IMR-90 (cell line): ENCODE measurements at places on chromosomes 4 and X. TPM values are rescaled to one million over a fixed set of nuclear protein-coding genes. Genes with fewer than 3 reads are reported as not detected.

- DNase-seq: no peak
- H3K36me3 ChIP-seq: no peaks in the 10 kb centered on the region
- H3K27ac ChIP-seq: 0 out of 2 replicates have a peak overlapping the region, but pooled peaks have one; percentile 8
Observed at GRCh38 chrX:46584736-46585135, 11.2 kb downstream of the CHST7 start.

SLC2A9 gene
- 0.56 and 0.72 TPM in 2 replicates for total RNA-seq

DMRTC1 gene
- not detected in 2 replicates for total RNA-seq

SMIM10L2A gene
- under 0.01 TPM in 2 replicates for total RNA-seq

- no peaks in the 10 kb centered on the region for H3K4me1 ChIP-seq
- H3K27ac ChIP-seq: no peak overlapping the region
- DNase-seq: no peak
- no peaks in the 10 kb centered on the region for H3K27me3 ChIP-seq
Observed at GRCh38 chrX:10341309-10341708, 184.5 kb downstream of the CLCN4 start.

TMPRSS11D gene
- total RNA-seq: not detected in 2 replicates

MAGEB2 gene
- total RNA-seq: not detected in 2 replicates

GRCh38 chr4:23923840-23924239 is 34.0 kb upstream of the PPARGC1A start:
- no peak overlapping the region for H3K27ac ChIP-seq
- no peak overlapping the region for H3K4me3 ChIP-seq
- no peaks in the 10 kb centered on the region for H3K4me1 ChIP-seq
- H3K27me3 ChIP-seq: no peaks in the 10 kb centered on the region; the same call in 1 of the 2 replicates
- DNase-seq: no peak

GRCh38 chr4:94689155-94689860 is 68.4 kb upstream of the BMPR1B start:
- no peaks in the 10 kb centered on the region for H3K27me3 ChIP-seq
- H3K4me1 ChIP-seq: 0 out of 2 replicates have a peak, but pooled peaks cover 2% of the 10 kb centered on the region
- no peak overlapping the region for H3K4me3 ChIP-seq
- H3K36me3 ChIP-seq: no peaks in the 10 kb centered on the region
- no peak overlapping the region for H3K27ac ChIP-seq
- DNase-seq: no peak

ESX1 gene
- total RNA-seq: not detected in 2 replicates

GRCh38 chrX:44843318-44843702 is 511 bp upstream of the DUSP21 start:
- H3K36me3 ChIP-seq: no peaks in the 10 kb centered on the region
- no peak overlapping the region for H3K27ac ChIP-seq
- no peak for DNase-seq
- no peaks in the 10 kb centered on the region; the same call in 1 of the 2 replicates for H3K27me3 ChIP-seq
- no peaks in the 10 kb centered on the region for H3K4me1 ChIP-seq

KANTR gene
- total RNA-seq: 3.6 and 6.3 TPM in 2 replicates

DNA sequence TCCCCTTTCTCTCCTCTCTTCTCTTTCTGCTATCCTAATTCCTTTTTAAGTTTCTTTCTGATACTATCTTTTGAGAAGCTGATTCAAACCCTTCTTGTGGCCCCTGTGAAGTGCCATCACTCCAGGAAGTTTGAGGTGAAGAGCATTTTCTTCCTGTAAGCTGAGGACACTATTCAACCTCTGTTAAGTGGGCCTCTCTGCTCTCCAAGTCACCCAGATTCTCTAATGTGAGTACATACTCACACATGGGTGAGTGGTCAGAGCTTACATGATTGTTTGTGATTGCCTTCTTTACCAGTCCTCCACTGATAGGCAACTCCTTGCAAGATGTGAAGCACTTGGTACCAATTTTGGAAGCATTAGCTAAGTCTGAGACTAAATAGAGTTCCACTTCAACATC is 18.4 kb upstream of the SMIM10L2A start:
- H3K36me3 ChIP-seq: no peaks in the 10 kb centered on the region
- H3K4me3 ChIP-seq: no peak overlapping the region
- DNase-seq: no peak
- H3K27ac ChIP-seq: no peak overlapping the region
- peaks cover 4% of the 10 kb centered on the region for H3K27me3 ChIP-seq

FHIP1A gene
- total RNA-seq: under 0.01 and 0.18 TPM in 2 replicates

DNA sequence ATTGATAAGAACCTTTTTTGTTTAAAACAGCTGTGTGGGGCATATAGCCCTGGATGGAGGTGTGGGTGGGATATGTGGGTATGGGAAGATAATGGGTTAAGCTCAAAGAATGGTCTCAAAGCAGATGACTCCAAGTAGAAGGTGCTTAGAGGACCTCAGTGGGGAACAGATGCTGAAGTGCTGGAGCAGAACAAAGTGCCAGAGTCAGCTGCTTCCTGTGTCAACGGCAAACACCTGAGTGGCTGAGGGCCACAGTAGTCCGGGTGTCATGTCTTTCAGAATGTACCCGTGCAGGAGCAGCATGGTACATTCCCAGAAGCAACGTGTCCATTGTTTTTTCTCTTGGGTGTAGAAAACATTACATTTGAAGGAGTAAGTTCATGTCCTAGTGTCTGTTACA is 210.6 kb downstream of the CCNG2 start:
- H3K27me3 ChIP-seq: peaks cover under 1% of the 10 kb centered on the region
- no peak overlapping the region for H3K4me3 ChIP-seq
- no peaks in the 10 kb centered on the region for H3K36me3 ChIP-seq
- no peak overlapping the region for H3K27ac ChIP-seq

DNA sequence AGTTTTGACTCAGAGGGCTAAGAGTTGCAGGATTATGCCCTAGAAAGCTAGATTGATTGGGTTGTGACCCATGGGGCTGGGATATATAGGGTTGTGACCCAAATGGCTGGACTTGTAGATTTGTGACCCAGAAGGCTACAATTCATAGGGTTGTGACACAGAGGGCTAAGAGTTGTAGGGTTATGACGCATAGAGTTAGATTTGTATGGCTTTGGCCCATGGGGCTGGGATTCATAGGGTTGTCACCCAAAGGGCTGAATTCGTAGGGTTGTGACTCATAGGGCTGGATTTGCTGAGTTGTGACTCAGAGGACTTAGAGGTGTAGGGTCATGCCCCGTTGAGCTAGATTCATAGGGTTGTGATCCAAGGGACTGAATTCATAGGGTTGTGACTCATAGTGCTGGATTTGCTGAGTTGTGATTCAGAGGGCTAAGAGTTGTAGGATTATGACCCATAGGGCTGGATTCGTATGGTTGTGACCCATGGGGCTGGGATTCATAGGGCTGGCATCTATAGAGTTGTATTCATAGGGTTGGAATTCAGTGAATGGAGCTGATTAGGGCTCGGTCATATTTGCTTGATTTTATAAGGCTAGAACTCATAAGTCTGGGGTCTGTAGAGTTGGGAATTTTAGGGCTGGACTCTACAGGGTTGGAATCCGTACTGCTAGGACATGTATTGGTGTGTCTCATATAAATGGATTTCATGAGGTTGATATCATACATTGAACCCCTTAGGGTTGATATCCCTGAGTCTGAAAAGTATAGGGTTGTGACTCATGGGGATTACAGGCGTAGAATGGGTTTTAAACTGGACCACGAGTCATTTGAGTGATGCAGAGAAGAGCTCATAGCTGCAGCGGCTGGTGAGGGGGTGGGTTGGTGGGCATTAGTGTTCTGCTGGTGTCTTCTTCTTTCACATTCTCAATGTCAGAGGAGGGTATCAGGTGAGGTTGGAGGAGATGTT is 125.7 kb downstream of the CRLF2 start:
- no peaks in the 10 kb centered on the region for H3K36me3 ChIP-seq
- H3K27ac ChIP-seq: no peak overlapping the region
- H3K27me3 ChIP-seq: no peaks in the 10 kb centered on the region
- no peaks in the 10 kb centered on the region for H3K4me1 ChIP-seq
- DNase-seq: no peak

DNA sequence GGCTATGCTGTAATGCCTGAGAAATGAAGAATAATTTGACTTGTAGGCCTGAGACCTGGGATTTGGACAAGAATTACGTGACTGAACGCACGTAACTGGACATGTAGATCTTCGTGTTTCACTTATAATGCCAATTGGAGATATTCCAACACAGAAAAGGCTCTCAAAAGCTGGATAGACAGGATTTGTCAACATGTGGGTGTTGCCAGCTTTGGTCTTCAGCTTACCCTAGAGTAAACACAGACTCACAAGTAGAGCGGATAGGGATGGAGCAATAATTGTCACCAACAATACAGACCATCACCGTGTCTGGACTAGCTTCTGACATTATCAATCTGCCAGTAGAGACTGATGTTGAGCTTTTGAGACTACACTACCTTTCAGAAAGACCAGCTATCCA is 1511.0 kb upstream of the ADGRL3 start:
- H3K36me3 ChIP-seq: no peaks in the 10 kb centered on the region
- H3K27ac ChIP-seq: no peak overlapping the region
- H3K4me1 ChIP-seq: no peaks in the 10 kb centered on the region
- H3K4me3 ChIP-seq: no peak overlapping the region
- no peaks in the 10 kb centered on the region for H3K27me3 ChIP-seq
- DNase-seq: no peak

- H3K4me3 ChIP-seq: peak overlapping the region; percentile 4; the same call in 1 of the 2 replicates
- peaks cover 25% of the 10 kb centered on the region for H3K27me3 ChIP-seq
- no peak overlapping the region for H3K27ac ChIP-seq
- H3K4me1 ChIP-seq: no peaks in the 10 kb centered on the region
Observed at GRCh38 chr4:146655521-146655856, 16.8 kb downstream of the POU4F2 start.

DNA sequence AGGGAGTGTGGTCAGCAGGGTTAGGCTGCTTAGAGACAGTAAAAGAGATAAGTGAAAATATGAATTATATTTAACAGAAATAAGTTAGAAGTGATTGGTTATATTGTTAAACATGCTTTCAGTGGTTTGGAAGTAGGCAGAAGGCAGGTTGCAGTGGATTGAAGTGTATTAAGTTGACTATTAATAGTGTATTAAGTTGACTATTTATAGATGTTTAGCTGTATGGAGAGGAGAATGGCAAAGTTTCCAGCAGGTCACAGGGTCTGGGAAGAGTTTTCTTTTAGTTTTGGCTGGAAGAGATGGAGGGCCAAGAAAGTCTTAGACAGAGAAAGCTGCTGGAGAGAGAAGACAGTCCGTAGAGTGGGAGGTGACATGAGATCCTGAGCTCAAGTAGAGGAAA is 7.9 kb downstream of the SMIM20 start:
- H3K4me3 ChIP-seq: no peak overlapping the region
- H3K36me3 ChIP-seq: peaks cover 2% of the 10 kb centered on the region; the same call in 1 of the 2 replicates
- H3K27ac ChIP-seq: no peak overlapping the region

BBS12 gene
- 5.0 and 5.9 TPM in 2 replicates for total RNA-seq

DNA sequence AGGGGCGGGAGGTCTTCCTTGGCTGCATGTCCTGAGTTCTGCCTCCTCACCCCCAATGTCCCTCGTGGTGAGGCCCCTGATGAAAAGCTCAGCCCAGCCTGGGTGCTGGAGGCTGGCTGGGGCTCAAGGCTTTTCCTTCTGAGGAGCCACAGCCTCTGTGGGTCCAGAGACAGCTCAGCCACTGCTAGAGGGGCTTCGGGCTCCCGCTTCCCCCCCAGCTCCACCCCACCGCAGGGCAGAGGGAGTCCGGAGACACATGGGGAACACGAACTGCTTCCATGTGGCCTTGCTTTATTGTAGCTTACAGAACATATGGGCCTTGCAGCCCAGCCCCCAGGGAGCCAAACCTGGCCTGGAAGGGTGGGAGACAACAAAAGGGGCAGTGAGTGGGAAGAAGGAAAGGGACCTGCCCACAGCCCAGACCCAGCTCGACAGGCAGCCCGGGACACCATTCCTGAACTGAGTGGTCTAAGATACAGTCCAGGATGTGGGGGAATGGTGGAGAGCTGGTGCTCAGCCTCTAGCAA is 89.9 kb upstream of the NKX1-1 start:
- peaks cover 31% of the 10 kb centered on the region; the same call in 1 of the 2 replicates for H3K27me3 ChIP-seq
- no peaks in the 10 kb centered on the region for H3K36me3 ChIP-seq
- H3K27ac ChIP-seq: no peak overlapping the region

FREM3 gene
- total RNA-seq: not detected in 2 replicates

GRCh38 chrX:15939737-15940136 is 85.1 kb upstream of the AP1S2 start:
- no peak overlapping the region for H3K27ac ChIP-seq
- no peak overlapping the region for H3K4me3 ChIP-seq
- H3K36me3 ChIP-seq: no peaks in the 10 kb centered on the region
- no peak for DNase-seq

PCDH10 gene
- 0.90 and 1.4 TPM in 2 replicates for total RNA-seq

OTC gene
- not detected in 2 replicates for total RNA-seq

DNA sequence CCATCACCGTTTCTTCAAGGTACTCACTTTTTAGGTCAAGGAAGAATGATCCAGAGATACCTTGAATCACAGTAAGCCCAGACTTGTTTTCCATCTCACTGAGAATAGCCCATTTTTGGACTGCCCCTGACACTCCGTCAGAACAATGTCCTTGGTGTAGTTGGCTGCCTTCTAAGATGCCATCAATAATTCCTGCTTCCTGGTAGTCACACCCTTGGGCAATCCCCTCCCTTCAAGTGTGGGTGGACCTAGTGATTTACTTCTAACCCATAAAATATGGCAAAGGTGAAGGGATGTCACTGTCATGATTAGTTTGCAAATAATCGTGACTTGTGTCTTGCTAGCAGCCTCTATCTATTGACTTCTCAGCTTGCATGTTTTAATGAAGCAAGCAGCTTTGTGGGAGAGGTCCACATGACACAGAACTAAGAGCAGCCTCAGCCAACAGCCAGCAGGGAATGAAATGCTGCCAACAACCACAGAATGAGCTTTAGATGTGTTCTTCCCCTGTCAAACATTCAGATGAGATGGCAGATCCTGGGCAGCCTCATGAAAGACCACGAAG is 20.0 kb upstream of the KLHL34 start:
- no peaks in the 10 kb centered on the region for H3K36me3 ChIP-seq
- H3K4me1 ChIP-seq: no peaks in the 10 kb centered on the region
- H3K27ac ChIP-seq: no peak overlapping the region
- no peak overlapping the region for H3K4me3 ChIP-seq
- no peak for DNase-seq

VEGFD gene
- under 0.01 and 0.18 TPM in 2 replicates for total RNA-seq

RTL9 gene
- 0.56 and 0.90 TPM in 2 replicates for total RNA-seq
